ENCODE measurements at places on chromosomes 11 and 22. TPM values are rescaled to one million over a fixed set of nuclear protein-coding genes. Genes with fewer than 3 reads are reported as not detected.
A peak's percentile ranks its signal among the peaks of the same experiment; 100 is the strongest.

Gene SCGB2A2
- not detected for total RNA-seq

GRCh38 chr11:95897731-95898130 is 26.2 kb downstream of the MTMR2 start:
- H3K4me1 ChIP-seq, result no peaks in the 10 kb centered on the region
- H3K36me3 ChIP-seq, result peaks cover 2% of the 10 kb centered on the region
- DNase-seq, result no peak
- no peak overlapping the region for H3K27ac ChIP-seq

DNA sequence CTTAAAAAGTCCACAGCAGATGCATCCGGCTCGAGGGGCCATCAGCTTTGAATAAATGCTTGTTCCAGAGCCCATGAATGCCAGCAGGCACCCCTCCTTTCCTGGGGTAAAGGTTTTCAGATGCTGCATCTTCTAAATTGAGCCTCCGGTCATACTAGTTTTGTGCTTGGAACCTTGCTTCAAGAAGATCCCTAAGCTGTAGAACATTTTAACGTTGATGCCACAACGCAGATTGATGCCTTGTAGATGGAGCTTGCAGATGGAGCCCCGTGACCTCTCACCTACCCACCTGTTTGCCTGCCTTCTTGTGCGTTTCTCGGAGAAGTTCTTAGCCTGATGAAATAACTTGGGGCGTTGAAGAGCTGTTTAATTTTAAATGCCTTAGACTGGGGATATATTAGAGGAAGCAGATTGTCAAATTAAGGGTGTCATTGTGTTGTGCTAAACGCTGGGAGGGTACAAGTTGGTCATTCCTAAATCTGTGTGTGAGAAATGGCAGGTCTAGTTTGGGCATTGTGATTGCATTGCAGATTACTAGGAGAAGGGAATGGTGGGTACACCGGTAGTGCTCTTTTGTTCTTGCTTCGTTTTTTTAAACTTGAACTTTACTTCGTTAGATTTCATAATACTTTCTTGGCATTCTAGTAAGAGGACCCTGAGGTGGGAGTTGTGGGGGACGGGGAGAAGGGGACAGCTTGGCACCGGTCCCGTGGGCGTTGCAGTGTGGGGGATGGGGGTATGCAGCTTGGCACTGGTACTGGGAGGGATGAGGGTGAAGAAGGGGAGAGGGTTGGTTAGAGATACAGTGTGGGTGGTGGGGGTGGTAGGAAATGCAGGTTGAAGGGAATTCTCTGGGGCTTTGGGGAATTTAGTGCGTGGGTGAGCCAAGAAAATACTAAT is 1.9 kb downstream of the NEAT1 start:
- H3K27me3 ChIP-seq, result peaks cover 24% of the 10 kb centered on the region
- peaks cover 50% of the 10 kb centered on the region for H3K4me1 ChIP-seq
- peak overlapping the region; percentile 97 for H3K4me3 ChIP-seq
- DNase-seq, result peak; percentile 79

DNA sequence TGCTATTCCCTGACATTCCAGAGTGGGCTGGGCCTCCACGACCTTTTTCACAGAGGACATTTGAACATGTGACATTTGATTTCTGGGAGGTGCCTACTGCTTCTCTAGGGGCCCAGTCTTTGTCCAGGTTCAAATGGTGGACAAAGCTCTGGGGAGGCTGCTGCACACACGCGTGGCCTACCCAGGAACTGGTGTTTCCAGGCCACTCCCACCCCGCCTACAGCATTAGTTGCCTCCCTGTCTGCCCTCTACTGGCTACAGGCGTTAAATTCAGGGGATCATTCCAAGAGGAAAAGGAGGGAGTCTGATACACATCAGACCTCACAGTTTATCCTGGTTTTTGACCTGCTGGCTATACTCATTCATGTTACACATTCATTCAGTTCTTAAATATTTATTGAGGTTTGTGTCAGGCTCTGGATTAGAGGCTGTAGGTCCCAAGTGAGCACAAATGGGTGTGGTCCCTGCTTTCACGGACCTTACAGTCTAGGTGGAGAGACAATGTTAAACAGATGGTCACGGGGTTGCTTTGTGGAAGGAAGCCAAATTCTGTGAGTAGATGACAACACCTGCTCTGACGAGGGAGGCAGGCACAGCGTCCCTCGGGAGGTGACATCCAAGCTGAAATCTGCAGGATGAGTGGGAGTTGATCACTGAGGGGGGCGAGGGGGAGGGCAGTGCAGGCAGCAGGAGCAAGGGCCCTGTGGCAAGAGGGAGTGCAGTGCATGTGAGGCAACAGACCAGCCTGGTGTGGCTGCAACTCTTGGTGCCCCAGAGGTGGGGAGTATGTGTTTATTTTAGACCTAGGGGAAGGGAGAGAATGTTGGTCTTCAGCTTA is 11.8 kb downstream of the TUB start:
- no peaks in the 10 kb centered on the region for H3K27me3 ChIP-seq
- H3K4me3 ChIP-seq, result no peak overlapping the region
- H3K36me3 ChIP-seq, result no peaks in the 10 kb centered on the region

Gene APOL3
- total RNA-seq, result 63.9 TPM
